GM12891 (cell line): ENCODE measurements at places on chromosomes 13 and 19.

DNA sequence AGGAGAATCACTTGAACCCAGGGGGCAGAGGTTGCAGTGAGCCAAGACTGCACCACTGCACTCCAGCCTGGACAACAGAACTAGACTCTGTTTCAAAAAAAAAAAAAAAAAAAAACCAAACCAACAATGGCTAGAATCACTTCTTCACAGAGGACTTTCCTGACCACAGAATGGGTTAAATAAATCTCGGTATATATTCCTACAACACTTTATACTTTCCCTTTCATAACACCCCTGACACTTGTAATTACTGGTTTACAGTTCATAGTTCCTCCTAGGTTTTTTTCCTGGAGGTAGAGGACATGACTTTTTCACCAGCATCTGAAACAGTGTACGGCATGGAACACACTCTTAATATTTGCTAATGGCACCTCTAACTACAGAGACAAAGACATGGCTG, 31.4 kb downstream of the ZDHHC20 start:
- DNase-seq, result no peak

DNA sequence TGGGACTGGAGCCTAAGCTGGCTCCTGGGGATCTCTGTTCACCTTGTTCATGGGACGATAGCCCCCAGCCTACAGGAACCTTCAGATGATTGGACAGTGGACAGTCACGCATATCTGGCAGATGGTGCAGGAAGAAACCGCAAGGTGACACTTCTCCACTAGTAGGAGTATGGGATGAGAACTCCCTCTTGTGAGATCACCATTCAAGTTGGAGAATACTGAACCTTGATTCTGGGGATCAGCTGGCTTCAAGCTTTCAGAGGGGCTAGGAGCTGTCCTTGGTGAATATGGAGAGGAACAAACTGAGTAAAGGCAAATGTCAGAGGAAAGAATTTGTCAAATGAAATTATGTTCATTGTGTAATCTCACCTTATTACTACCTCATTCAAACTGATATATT, 204.5 kb downstream of the PDS5B start:
- DNase-seq, result no peak

DNA sequence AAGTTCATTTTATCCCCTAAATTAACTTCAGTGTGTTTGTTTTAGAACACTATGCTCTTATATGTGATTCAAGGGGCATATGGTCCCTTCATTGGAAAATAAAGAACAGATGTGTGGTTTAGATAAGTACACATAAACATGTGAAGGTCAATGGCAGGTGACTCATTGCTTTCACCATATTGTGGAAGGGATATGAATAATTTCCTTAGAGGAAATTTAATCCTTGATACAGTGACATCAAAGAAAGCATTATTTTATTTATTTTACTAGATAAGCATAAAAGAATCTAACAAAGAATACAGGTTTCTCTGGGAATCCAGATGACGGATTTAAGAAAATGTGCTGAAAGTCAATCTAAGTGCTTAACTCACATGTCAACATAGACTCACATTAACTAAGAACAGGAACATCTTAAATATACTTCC, 373.5 kb downstream of the KCTD12 start:
- DNase-seq, result no peak

DNA sequence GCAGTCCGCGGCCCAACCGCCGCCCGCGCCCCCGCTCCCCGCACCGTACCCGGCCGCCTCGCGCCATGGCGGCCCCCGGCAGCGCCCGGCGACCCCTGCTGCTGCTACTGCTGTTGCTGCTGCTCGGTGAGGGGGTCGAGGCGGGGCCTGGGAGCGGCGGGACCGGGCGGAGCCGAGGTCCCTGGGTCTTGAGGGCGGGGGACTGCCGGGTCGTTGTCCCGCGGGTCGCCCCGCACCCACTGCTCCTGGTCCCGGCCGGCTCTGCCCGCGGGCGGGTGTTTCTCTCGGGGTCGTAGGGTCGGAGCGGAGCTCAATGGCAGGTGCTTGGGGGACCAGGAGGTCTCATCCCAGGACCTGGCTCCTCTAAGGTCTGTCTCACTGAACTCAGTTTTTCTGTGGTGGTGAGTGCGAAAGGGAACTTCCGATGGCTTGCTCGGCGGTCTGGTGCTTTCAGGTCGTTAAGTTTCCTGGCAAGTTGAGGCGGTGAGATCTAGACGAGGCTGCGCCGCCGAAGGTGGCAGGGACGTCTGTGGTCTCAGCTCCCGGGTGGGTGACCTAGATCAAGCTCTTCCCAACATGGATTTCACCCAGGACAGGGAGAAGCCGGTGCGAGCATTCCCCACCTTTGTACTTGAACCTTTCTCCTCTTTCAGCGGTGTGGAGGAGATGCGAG, 467 bp downstream of the LAMP1 start:
- no peak for DNase-seq

- DNase-seq, result no peak
These were observed 184.2 kb downstream of the LACC1 start for GRCh38 chr13:44063881-44064280.

GRCh38 chr19:50647879-50648615, 1.2 kb upstream of the C19orf81 start:
- no peak for DNase-seq

DNA sequence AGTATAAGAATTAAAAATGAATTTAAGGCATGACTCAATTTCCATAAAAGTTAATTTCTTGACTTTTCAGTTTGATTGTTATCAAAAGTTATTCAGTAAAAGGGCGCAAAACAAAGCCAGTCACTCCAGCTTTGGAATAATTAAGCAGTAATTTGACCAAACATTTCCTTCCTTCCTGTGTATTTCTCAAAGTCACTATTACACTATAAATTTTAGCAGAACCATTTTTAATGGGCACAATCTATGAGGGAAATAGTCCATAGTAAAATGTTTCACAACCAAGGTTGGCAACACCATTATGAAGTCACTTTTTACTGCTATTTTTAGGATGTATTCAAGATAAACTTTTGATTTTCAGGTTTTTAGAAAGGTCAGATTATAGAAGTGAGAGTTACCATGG, 91.0 kb downstream of the DACH1 start:
- DNase-seq, result no peak

DNA sequence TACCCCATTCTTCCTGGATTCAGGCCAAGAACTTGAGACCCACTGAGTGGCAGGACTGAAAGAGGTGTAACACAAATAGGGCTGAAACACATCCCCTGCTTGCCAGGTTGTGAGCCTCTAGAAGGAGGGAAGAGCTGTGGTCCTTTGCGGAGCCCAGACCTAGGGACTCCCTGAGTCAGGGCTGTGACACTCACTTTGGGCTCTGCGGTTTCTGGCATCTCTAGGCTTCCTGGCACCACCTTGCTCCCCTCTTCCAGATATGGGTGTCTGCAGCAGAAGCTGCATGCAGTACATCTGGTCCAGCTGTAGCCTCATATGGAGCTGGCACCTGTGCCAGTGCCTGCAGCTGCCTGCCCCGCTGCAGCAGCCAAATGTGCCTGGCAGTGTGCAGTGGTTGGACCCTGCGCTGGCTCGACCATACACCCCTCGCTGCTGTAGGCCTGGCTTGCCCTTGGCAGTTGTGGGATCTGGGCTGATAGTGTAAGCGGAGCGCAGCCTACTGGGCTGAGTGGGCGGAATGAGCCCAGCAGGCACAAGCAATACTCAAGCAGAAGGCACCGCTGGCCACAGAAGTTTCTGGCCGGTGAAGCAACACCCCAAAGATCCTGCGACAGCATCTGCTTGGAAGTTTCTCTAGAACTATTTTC, 290.4 kb downstream of the SLITRK6 start:
- no peak for DNase-seq

DNA sequence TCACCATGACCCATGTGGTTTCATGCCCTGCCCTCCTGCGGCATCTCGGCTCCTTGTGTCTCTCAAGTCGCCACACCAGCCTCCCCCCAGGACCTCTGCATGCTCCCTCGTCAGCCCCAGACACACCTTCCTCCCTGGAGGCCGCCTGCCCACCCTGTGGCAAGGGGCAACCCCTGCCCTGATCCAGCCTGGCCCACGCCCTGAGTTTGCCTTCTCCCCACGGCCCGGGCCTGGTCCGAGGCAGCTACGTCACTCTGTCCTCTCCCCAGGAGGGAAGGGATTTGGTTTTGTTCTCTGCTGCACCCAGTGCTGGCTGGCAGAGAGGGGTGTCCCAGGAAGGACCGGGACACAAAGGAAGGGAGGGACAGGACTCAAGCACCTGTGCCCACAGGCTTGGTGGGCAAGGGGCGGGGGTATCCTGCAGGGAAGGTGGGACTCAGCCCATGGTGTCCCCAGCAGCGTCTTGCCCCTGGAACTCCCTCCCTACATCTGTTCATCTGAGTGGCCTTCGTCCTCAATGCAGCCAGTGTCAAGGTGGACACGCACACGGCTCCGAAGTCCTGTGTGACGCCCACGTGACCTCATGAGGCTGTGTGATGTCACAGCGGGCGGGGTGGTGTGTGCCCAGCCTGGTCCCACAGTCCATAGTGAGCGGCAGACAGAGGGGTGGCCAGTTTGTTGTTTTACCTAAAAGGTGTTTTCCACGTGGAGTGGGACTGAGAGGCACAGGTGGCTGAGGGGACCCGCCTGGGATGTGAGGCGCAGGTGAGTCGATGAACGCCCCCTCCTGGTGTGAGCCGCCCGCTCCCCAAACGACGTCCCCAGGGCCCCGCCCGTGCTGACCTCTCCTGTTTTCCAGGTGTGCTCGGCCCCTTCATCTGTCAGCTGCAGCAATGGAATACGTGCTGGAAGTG, at the start of gene TEX29:
Gene TEX29, plus strand, starts transcription at position 645 of the 914 bp plus-strand sequence. Its CDS starts 249 bp downstream, at position 894.
- DNase-seq, result no peak

DNA sequence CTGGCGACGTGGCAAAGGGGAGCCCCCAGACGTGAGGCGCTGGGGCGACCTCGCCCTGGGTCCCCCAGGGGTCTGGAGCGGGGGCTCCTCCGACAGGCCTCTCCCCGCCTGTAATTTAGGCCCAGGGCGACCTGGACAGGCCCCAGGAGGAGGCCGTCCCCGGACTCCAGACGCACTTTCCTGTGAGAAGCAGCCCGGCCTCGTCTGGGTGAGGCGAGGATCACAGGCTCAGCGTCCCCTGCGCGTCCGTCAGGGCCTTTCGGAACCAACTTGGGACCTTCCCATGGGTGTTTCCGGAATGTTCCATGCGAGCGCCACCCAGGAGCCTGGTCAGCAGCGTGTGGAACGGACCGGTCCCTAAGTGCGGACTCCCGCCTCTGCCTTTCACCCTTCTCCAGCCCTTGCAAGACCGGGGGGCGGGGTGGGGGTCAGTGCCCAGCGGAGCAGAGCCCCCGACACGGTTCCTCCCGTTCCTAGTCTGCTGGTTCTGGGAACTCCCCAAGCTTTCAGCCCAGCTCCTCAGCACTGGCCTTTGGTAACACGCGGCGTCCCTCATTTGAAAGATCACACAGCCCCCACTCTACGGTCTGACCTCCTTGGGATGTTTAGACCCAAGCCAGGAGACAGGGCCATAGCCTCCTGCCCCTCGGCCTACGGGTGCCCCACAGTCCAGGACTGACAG, 1.1 kb upstream of the GRTP1 start:
- DNase-seq, result no peak

DNA sequence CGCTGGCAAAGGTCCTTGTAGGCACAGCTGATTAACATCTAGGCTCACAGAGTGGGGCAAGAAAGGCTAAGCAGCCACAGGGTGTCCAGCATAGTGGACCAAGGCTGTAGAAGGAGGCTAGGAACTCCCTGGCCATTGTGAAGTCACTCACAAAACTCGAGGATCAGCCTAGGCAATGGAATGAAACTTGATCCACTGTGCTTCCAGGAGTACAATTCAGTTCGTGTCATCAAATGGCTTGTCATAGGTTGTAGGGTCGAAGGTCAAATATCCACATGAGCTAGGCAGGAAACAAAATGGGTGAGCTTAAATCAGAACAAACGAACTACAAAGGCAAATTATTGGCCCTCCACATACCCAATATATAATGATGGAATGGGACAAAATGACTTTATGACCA, 4.4 kb upstream of the FAM187B start:
- no peak for DNase-seq

GRCh38 chr19:584240-585001, 5.3 kb upstream of the HCN2 start:
- peak; percentile 91 for DNase-seq
